ENCODE measurements at places on chromosomes 16 and 17.

- H3K27ac ChIP-seq: peak overlapping the region; percentile 53
- H3K4me1 ChIP-seq: peaks cover 33% of the 10 kb centered on the region
- DNase-seq: peak; percentile 26
- H3K4me3 ChIP-seq: peak overlapping the region; percentile 51
- no peaks in the 10 kb centered on the region for H3K36me3 ChIP-seq
Observed at GRCh38 chr16:68469796-68470460, 21.6 kb upstream of the SMPD3 start.

- no peaks in the 10 kb centered on the region for H3K27me3 ChIP-seq
- no peak for DNase-seq
- H3K27ac ChIP-seq: no peak overlapping the region
- no peaks in the 10 kb centered on the region for H3K36me3 ChIP-seq
- no peaks in the 10 kb centered on the region for H3K4me1 ChIP-seq
- no peak overlapping the region for H3K4me3 ChIP-seq
Observed at GRCh38 chr16:54418903-54419302, 132.3 kb upstream of the IRX3 start.

DNA sequence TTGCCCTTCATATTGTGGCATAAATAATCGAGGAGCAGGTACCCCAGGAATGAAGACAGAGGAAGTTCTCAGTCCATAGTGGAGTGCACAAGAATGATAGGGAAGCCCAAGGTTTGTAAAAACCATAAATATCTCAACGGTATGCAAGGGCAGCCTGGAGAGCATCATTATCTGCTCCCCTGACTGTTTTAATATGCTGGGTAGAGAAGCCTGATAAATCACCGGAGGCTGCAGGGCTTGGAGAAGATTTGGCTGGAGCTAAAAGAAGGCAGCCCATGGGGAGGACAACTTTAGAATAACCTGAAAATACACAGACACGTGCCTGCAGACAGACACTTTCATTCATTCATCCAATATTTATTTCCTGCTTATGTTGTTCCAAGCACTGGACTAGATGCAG, 205.2 kb upstream of the RPL38 start:
- H3K4me3 ChIP-seq: no peak overlapping the region
- DNase-seq: no peak
- H3K36me3 ChIP-seq: no peaks in the 10 kb centered on the region
- H3K27me3 ChIP-seq: peaks cover 15% of the 10 kb centered on the region

DNA sequence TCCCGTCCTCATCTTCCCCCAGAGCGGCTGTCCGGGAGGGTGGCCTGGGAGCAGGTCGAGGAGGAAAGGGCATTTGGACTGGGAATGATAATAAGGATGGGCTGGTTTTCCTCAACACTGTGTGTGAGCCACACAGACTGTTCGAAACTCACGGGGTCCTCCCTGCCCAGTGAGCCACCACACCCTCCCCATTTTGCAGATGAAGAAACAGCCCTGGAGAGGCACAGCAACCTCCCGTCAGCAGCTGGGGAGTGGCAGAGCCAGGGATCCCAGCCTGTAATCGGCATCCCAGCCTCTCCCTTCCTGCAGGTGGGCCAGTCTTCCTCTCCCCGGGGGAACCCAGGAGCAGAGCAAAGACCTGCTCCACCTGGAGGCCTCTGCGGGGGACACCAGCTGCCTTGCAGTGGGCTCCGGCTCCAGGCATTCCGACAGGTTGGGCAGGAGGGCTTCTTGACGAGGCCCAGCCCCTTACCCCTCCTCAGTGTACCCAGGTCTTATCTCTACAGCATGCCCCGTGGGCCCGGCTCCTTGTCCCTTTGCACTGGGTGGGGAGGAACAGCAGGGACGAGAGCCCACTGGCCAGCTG, 23.8 kb downstream of the ENGASE start:
- no peak for DNase-seq
- H3K27ac ChIP-seq: no peak overlapping the region
- H3K27me3 ChIP-seq: peaks cover 12% of the 10 kb centered on the region
- H3K4me3 ChIP-seq: no peak overlapping the region

- H3K27ac ChIP-seq: no peak overlapping the region
- H3K4me3 ChIP-seq: no peak overlapping the region
- peak; percentile 11 for DNase-seq
- H3K4me1 ChIP-seq: peaks cover 7% of the 10 kb centered on the region
- H3K27me3 ChIP-seq: peaks cover 10% of the 10 kb centered on the region
- no peaks in the 10 kb centered on the region for H3K36me3 ChIP-seq
Observed at GRCh38 chr17:30559656-30560055, 82.4 kb downstream of the GOSR1 start.

DNA sequence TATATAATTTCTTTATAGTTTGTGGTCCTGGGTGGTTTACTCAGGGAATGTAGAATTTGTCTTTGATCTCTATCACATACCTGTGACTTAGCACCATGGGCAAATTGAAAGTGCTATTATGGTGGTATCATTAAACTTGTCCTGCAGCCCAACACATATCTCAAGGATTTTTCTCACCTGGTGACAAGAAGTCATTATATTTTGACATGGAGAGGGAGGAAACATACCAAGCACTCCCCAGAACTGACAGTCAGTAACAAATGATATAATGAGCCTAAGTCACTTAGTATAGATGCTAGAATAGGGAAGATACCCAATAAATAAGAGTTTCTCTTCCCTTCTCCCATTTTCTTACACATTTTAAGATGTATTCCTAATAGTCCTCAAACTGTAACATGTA, 805.5 kb upstream of the KIF2B start:
- no peak overlapping the region for H3K27ac ChIP-seq
- H3K27me3 ChIP-seq: no peaks in the 10 kb centered on the region
- H3K4me1 ChIP-seq: no peaks in the 10 kb centered on the region

GRCh38 chr16:84635702-84636101, 12.6 kb upstream of the KLHL36 start:
- peaks cover 42% of the 10 kb centered on the region for H3K27me3 ChIP-seq
- H3K27ac ChIP-seq: no peak overlapping the region
- H3K4me1 ChIP-seq: peaks cover 35% of the 10 kb centered on the region
- peaks cover 2% of the 10 kb centered on the region for H3K36me3 ChIP-seq
- no peak for DNase-seq
- no peak overlapping the region for H3K4me3 ChIP-seq

- no peak overlapping the region for H3K27ac ChIP-seq
- no peaks in the 10 kb centered on the region for H3K36me3 ChIP-seq
- peaks cover 15% of the 10 kb centered on the region for H3K27me3 ChIP-seq
Observed at GRCh38 chr17:5826384-5826783, 242.1 kb upstream of the NLRP1 start.

GRCh38 chr16:85458968-85459367, 154.2 kb upstream of the GSE1 start:
- H3K36me3 ChIP-seq: no peaks in the 10 kb centered on the region
- H3K4me3 ChIP-seq: no peak overlapping the region
- no peak for DNase-seq
- H3K4me1 ChIP-seq: peaks cover 1% of the 10 kb centered on the region
- peaks cover 23% of the 10 kb centered on the region for H3K27me3 ChIP-seq

- no peak overlapping the region for H3K4me3 ChIP-seq
- DNase-seq: no peak
- peaks cover 33% of the 10 kb centered on the region for H3K4me1 ChIP-seq
- H3K36me3 ChIP-seq: no peaks in the 10 kb centered on the region
- H3K27me3 ChIP-seq: peaks cover 96% of the 10 kb centered on the region
Observed at GRCh38 chr17:48725288-48726064, 2.5 kb downstream of the PRAC2 start.

GRCh38 chr16:1300664-1301476, 8.6 kb upstream of the UBE2I start:
- peak; percentile 81 for DNase-seq
- H3K27ac ChIP-seq: no peak overlapping the region
- H3K4me1 ChIP-seq: peaks cover 32% of the 10 kb centered on the region
- no peaks in the 10 kb centered on the region for H3K36me3 ChIP-seq

DNA sequence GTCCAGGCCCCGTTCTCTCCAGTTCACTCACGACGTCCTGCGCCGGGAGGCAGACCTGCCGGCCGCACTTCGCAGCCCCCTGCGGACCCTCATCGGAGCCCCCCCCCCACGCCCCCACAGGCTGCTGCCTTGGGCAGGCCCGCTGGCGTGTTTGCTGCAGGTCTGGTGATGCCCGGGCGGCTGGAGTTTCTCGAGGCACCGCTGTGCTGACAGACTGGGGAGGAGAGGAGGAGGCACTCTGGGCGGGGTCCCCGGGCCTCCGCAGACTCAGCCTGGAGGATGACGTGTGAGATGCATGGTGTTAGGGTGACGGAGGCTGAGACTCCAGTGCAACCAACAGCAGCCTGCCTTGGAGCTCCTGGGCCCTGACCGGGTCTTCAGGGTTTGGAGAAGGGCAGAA, 24.1 kb downstream of the BAIAP2 start:
- no peak overlapping the region for H3K4me3 ChIP-seq
- peaks cover 1% of the 10 kb centered on the region for H3K4me1 ChIP-seq
- DNase-seq: no peak
- H3K27me3 ChIP-seq: peaks cover 2% of the 10 kb centered on the region
- H3K36me3 ChIP-seq: no peaks in the 10 kb centered on the region
- H3K27ac ChIP-seq: no peak overlapping the region

DNA sequence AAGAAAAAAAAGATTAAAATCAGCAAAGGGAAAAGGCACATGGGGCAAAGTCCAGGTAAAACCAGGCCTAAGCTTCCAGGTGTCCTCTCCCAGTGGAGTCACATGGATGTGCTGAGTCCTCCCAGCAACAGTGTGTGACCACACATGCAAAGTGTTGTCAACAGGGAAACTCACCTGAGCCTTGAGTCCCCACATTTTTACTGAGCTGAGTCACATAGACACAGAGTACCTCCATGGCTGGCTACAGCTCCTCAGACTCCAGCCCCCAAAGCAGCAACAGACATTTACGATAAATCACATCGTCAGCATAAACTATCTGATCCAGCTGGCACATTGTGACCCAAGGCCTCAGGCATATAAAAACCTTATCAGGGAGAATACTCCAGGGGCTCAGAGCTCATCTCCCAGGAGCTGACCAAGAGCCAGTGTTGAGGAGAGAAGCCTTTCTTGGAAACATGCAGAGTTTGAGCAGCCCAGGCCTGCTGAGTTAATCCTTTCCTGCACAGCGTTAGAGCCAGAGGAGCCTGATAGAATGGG, 20.5 kb downstream of the ERCC4 start:
- H3K36me3 ChIP-seq: peaks cover 35% of the 10 kb centered on the region
- no peak overlapping the region for H3K4me3 ChIP-seq
- H3K27me3 ChIP-seq: no peaks in the 10 kb centered on the region
- DNase-seq: no peak
- H3K4me1 ChIP-seq: peaks cover 7% of the 10 kb centered on the region

DNA sequence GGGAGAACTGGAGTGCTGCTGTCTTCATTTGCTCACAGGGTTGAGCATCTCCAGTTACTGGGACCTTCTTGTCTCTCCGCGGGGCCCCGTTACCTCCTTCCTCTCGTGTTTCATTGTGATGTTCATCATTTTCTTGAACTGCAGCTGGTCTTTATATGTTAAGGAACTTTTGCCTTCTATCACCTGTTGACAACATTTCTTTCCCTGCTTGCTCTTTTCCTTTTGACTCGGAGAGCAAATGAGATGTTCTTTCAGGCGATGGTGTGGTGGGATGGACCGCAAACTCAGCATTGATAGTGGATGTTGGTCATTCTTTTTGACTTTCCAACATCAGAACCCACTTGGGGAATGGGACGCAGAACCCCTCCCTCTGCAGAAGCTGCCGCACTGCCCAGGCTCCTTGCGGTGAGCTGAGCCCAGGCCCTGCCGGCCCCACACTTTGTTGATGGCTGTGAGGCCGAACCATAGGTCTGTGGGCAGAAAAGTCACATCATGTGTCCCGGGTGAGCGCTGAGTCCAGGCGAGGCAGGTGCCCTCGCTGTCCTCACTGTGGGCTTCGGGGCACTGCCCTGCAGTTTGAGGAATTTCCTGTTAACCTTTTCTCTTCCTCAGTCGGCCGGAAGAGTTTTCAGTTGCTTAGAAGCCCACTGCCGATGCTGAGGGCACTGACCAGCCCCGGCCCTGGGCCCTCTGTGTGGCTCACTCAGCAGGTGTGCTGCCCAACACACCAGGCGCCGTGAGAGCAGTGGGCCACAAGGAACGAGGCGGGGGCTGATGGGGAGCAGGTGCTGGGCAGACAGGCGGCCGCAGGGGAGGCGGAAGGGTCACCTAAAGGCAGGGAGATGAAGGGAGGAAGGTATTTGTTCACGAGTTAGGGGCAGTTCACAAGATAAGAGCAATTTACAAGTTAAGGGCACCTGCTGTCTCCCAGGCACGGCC, 7.4 kb downstream of the RPL13 start:
- no peak for DNase-seq
- H3K4me1 ChIP-seq: peaks cover 43% of the 10 kb centered on the region
- H3K36me3 ChIP-seq: peaks cover 26% of the 10 kb centered on the region
- peaks cover 5% of the 10 kb centered on the region for H3K27me3 ChIP-seq
- no peak overlapping the region for H3K4me3 ChIP-seq

DNA sequence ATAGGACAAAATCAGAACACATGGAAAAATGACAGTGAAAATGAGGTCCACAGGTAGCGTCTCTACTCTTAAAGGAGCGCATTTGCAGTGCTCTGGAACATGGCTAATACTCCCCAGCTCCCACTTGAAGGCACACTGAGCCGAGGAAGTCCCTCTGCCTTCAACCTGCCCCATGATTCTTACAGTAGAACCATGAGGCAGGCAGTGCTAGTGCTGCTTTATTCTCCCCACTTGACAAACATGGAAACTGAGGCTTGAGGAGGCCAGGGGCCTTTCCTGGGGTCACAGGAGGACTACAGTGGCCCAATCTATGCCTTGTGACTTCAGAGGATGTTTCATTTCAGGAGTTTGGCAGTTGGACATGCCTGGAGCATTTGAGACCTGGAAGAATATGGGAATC, 244.1 kb upstream of the MAF start:
- DNase-seq: no peak
- peaks cover 40% of the 10 kb centered on the region for H3K4me1 ChIP-seq
- H3K36me3 ChIP-seq: peaks cover 9% of the 10 kb centered on the region
- no peak overlapping the region for H3K4me3 ChIP-seq
- peak overlapping the region; percentile 61 for H3K27ac ChIP-seq

- DNase-seq: no peak
- no peaks in the 10 kb centered on the region for H3K36me3 ChIP-seq
- no peak overlapping the region for H3K4me3 ChIP-seq
- no peak overlapping the region for H3K27ac ChIP-seq
Observed at GRCh38 chr17:51322390-51323029, 62.2 kb downstream of the UTP18 start.

- H3K27ac ChIP-seq: no peak overlapping the region
- no peaks in the 10 kb centered on the region for H3K36me3 ChIP-seq
- no peaks in the 10 kb centered on the region for H3K27me3 ChIP-seq
- no peak overlapping the region for H3K4me3 ChIP-seq
Observed at GRCh38 chr16:7517496-7517895, 184.9 kb downstream of the RBFOX1 start.
